Esophagus squamous epithelium (tissue), 5 donors: ENCODE measurements at places on chromosomes 5 and 9.

DNA sequence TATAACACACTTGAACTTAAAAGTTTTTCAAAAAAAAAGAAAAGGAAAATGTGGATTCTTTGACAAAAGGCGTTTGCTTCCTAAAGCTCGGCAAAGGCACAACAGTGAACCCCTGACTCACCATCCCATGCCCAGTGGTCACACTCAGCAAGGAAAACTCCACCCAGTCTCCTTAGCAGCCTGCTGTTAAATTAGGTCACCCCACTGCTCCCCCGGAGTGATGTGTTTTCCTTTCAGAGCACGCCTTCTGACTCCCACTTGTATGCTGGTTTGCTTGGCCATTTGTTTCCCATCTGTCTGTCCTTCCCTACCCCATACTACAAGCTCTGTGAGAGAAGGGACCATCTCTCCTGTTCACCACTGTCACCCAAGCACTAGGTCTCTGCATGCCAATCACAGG lies 23.8 kb downstream of the RETREG1 start:
- no peak for DNase-seq

GRCh38 chr9:135588886-135589595 lies 27.5 kb downstream of the PAEP start:
- no peak for DNase-seq

DNA sequence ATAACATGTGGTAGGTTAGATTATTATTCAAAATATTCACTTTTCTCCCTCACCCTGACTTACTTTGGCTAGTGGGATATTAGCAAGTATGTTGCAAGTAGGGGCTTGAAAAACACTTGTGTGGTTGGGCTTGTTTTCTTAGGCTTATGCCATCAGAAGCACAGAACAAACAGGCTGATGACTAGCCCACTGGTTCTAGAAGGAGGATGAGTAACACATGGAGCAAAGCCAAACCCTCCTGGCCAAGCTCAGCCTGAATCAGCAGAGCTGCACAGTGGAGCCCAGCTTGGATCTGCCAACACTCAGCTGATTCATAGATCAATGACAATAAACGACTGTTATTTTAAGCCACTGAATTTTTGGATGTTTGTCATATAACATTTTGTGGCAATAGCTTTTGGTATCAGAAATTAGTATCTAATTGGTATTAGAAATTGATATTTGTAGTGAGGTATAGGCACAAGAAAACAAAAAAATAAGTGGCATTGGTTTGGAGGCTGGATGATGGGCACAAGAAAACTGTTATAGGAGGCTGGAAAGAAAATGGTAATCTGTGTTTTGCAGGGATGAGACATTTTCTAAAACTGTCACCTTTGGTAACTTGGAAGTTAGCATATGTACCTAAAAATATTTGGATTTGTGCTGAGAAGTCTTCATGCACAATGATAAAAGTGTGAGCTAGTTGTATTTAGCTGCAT lies 46.1 kb upstream of the ZBED3 start:
- DNase-seq, result peak; percentile 13

DNA sequence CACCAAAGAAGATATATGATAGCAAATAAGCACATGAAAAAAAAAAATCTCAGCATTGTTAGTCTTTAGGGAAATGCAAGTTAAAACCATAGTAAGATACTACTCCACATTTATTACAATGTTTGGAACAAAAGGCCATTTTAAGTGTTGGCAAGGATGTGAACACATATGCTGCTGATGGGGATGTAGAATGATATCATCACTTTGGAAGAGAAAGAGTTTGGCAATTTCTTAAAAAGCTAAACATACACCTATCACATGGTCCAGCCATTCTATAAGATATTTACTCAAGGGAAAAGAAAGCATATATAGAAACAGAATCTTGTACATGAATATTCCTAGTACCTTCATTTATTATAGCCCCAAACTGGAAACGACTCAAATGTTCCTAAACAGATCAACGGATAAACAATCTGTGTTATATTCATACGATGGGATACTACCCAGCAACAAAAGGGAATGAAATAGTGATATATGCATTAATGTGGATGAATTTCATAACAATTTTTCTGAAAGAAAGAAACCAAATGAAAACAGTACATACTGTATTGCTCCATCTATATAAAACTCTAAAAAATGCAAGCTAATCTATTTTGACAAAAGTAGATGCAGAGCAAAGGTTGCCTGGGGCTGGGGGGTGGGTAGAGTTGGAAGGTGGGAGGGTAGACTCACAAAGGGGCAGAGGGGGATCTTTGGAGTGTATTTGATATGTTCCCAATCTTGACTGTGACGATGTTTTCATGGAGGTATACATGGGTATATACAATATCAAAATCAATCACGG lies 45.7 kb upstream of the SMAD5 start:
- DNase-seq, result no peak

GRCh38 chr5:179763215-179763945 lies 30.4 kb upstream of the LTC4S start:
- DNase-seq, result no peak
